Fibroblast of the aortic adventitia (primary cell): ENCODE measurements at places on chromosomes 6 and 20.

GRCh38 chr20:13149371-13150105, 71.5 kb upstream of the ISM1 start:
- no peak for DNase-seq

DNA sequence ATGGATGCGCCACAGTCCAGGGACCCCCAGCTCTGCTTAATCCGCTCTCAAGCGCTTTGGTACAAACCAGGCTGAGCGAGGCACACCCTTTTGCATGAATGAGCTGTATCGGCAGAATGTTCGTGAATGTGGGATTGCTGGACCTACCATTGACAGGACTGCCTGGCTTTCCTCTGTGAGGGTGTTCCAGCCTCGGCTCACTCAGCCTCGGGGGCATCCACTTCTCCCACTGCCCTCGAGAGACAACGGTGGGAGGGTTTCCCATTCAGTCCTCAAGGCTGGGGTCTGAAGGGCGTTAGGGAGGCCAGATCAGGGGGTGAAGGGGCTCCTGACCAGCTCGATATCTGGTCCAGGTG, 17.4 kb downstream of the MDFI start:
- DNase-seq = no peak

DNA sequence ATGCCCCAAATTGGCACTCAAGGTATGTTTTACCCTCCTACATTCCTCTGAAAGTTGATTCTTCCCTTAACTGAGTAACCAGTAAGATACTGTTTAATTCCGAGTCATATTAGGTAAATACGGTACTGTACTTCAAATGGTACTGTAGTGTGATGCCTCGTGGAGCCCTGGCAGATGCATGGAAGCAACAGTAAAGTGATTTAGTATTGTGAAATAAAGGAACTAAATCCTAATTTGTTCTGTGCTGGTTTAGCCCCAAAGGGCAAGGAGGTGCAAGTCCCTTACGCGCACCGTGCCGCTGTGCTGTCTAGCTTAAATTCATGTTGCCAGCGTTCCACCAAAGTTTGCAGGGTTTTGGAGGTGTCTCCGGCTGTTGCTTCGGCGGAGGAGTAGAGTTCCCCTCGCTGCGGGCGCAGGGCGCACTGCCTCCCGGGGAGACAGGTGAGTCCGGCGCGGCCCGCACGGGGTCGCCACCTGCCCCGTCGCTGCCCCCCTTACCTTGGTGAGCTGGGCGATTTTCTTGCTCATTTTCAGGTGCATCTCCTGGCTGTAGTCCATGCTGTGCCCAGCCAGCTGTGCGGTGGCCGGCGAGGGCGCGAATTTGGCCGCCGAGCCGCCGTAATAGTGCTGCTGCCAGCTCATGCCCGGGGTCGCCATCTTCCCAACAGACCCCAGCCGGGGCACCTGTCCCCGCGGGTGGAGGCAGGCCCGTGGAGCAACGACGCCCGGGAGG, 655 bp downstream of the FAM184A start:
- peak; percentile 14 for DNase-seq

DNA sequence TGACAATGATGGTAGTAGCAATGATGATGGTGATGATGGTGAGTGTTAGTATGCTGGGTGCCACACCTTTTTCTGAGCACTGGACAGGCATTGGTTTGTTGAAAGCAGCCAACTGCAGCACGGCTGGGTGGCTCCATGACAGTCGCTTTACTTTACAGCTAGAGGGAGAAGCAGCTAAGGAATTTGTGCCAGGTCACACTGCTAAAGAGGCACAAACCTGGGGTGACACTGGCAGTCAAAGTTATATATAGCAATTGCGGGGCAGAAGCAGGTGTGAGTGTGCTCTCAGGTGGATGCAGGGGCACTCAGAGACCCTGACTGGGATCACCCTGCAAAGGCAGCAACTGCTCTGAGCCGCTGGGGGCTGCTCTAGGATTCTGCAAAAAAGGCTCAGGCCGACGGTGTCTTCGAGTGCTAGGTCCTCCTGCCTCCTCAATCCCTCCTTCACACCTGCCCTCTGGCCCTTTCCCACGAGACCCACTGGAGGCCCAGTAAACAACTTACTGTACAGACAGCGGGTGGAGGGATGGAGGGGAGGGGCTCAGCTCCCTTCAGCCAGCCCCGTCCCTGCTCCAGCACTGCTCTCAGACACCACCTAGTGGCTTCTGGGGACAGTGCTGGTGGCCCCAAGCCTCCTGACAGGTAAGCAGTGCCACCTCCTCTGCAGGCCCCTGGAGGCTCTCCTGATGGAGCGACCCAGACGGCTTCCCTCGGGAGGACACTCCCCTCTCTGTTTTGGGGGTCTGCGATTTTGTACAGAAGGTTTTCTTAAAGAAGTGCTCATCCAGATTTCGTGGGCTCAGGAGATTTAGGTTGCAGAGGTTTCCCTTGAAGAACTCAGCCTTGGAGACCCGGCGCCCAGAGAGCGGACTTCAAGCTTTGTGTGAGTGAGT, 4.4 kb upstream of the RPS21 start:
- peak; percentile 64 for DNase-seq

DNA sequence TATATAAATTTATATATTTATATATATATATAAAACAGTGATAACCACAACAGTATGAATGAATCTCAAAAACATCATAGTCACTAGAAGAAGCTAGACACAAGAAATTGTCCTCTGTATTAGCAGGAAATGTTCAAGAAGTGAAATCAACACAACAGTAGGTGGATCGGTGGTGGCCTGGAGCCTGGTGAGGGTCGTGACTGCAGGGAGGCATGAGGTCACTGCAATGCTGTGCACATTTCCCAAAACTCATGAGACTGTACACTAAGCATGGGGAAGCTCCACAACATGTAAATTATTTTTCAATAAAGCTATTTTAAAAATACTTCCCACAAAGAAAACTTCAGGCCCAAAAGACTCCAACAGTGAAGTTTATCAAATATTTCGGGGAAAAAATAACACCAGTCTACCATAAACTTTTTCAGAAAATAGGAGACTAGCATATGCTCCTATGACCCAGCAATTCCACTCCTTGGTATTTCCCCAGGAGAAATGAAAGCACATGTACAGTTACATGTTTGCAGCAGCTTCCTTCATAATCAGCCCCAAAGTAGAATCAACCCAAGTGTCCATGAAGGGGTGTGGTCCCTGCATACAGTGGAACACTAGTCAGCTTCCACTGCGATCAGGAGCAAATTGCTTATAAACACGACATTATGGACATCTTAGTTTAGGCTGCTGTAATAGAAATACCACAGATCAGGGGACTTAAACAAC, 144.2 kb downstream of the TBXT start:
- no peak for DNase-seq

GRCh38 chr6:161100072-161100471, 108.5 kb downstream of the MAP3K4 start:
- no peak for DNase-seq

DNA sequence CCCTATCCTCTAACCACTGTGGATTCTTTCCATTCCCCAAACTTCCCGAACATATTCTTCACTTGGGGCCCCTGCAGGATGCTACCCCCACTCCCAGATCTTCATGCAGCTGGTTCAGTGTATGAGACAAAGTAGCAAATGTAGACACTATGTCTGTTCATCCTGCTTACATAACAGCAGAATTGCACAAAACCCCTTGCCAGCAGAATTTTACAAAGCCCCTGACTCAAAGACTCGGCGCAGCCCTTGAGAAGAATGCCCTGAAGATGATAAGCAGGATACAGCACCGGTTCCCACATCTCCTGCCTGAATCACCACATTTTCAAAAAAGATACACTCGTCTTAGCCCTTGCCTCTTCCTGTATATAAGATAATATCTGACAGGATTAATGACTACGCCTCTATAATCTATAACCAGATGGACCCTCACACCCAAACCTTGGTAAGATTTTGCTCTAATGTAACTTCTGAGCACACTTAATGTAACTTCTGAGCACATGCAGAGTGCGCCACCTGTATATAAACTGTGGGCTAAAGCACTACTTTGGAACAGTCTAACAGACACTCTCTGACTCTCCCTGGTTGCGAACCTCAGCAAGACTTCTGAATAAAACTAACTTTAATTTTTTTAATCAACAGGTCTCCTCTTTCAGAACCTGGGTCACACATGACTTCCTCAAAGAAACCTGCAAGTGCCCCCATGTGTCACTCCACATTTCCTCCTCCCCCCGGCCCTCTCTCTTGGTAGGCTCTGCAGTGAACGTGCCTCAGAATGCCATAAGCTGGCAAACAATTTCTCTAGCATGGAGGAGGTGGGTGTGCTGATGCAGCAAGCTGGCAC, 28.7 kb downstream of the RALGAPA2 start:
- DNase-seq = no peak

- no peak for DNase-seq
Observed at GRCh38 chr6:114833211-114833610, 490.4 kb upstream of the HS3ST5 start.

DNA sequence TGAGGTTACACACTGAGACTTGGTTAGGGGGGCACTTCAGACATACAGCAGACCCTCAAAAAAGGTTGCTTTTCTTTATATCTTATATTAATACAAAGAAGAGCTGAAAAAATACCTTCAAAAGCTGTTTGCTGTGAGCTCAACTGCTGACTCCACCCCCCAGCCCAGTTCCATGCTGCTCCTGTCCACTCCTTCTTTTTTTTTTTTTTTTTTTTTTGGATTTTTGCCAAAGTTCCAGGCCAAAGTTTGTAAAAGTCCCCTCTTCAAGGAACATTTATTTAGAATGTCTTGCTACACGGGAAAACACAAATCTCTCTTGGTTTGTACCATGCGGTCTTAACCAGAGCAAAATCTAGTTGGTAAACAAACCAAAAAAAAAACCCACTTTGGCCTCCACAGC, 85.3 kb upstream of the AKAP12 start:
- DNase-seq = peak; percentile 24

GRCh38 chr20:23637282-23638221, at the start of gene CST3:
Gene CST3, minus strand, starts transcription at chr20:23637955. Its CDS starts 93 bp downstream, at chr20:23637862.
- peak; percentile 82 for DNase-seq

GRCh38 chr6:37889486-37889885, 70.0 kb downstream of the ZFAND3 start:
- DNase-seq = no peak

DNA sequence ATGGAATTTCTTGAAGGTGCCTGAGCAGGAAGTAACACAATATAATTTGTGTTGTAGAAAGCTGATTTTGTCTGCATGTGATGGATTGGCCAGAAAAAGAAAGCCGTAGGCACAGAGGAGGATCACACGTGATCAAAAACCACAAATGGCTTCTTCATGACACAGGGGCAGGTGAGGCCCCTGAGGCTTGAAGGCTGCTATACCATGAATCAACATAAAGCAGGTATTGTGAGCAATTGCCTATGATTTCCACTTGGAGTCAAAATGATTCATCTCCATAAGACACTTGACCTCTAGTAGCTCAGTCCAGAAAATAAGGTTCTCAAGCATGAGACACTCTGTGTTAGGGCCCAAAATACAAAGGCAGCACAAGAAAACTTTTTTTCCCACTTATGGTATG, 42.4 kb upstream of the EYA4 start:
- DNase-seq = no peak

- no peak for DNase-seq
Observed at GRCh38 chr6:169833258-169833794, 81.9 kb downstream of the ERMARD start.

DNA sequence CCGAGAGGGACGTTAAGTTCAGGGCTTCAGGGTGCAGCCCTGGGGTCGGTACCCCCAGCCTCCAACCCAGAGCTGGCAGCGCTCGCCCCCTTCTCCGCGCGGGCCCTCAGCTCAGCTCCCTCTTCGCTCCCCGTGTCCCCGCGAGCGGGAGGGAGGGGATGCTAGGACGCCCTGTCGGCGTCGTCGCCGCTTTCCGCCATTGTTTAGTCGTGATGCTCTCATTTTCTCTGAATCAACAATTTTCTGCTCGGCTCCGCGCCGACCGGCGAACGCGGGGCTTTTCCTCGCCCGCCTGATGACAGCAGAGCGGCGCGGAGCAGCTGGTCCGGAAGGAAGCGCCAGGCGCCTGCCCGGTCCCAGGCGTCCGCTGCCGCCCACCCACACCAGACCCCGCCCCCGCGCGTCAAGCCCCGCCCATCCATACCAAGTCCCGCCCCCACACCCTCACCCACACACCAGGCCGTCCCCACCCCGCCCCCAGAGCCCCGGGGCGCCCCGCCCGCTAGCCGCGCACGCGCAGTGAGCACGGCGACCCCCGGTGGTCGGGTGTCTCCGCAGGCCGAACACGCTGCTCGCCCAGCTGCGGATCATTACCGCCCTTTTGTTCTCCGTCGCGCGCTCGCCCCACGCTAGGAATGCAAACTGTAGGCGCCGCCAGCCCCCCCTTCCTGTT, 50.1 kb upstream of the SLC32A1 start:
- peak; percentile 36 for DNase-seq

DNA sequence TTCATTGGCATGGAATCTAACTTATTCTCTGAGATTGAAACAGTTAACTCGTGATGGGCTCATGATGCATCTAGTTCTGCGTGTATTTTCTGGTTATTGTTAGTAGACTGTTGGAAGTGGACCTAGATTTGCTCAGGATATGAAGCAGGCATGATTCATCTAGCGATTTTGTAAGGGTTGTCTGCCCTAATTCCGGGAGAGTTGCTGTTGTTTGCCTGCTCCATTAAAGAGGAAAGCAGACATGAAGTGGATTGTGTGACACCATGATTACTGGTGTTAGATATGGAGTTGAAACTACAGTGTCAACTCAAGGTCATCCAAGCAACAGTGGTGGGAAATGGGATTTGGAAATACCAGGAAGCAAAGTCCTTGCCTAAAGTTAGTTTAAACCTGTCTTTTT, 41.0 kb downstream of the SOX4 start:
- DNase-seq = peak; percentile 98
